ENCODE measurements at places on chromosomes 1 and 21.

DNA sequence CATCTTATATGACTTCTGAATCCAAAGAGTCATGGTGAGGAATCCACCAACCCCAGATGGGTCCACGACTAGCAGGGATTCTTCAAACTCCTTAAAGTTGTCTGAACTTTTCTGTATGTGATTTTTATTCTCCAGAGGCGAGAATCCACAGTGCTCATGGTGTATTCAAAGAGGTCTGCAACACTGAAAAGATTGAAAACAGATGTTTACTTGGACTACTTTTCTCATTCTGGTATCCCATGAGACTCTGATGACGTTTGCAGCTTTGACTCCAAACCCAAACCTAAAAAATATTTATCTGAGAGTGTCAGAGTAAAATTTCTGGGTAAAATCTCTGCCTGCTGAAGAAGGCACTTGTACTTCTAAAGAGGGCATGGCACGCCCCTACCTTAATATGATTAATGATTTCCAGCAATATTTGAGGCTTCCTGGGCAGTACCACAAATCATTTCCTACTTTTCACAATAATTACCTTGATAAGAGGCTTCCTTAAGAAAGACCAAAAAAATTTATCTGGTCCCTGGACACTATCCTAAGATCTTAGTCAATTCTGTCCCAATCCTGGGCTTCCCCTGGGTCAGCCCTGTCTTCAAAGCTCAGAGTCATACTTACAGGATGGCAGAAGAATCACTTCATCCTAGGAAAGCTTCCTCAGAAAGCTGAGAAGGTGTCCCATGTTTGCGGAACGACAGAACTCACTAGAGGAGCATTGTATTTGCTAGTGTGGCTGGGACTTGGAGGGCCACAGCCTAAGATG, 76.5 kb upstream of the MAP10 start:
- no peak for DNase-seq

DNA sequence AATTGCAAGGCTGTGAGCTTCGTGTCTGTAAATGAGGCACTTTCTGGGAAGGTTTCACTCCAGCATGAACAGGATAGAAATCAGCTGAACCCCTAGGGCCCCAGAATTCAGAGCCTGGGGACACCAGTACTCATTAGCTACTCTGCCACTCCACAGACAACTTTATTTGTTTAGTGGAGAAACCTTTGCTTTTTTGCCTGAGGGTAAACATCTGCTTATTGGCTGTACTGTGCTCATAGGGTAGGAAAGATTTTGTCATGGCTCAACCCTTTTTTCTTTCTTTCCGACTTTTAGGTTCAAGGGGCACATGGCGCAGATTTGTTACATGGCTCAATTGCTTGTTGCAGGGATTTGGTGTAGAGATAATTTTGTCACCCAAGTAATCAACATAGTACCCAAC, 138.4 kb upstream of the BACE2 start:
- DNase-seq = no peak

DNA sequence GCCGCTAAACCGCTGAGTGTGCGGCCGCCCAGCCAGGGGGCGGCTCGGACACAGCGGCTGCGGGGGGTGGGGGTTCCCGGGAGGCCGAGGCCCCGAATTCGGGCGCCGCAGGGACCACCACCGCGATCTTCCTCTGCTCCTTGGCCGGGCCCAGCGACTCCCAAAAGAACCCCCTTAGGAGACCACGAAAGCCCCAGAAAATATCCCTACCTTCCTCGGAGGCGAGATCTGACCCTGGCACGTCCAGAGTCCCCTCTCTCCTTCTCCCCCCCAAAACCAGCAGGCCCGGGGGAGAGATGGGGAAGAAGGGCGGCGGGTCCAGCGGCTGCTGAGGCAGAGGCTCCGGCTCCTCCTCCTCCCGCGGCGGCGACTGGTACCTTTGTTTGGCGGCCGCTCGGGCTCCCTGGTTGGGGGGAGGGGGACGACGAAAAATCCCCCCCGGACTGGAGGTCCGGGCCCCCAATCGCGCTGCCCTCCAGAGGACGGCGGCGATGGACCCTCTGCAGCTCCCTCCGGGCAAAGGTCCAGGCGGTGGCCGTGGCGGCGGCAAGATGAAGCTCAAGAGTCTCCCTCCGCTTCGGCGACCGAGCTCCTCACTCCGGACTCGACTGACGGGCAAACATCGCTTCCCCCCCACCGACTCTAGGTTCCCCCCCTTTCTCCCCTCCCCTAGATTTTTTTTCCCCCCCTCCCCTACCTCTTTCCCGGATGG, at the start of gene ARID4B:
Gene ARID4B (minus strand): TSS at position 621 of the 712 bp plus-strand sequence. CDS start 1,260 bp downstream, outside the sequence.
- DNase-seq = peak; percentile 36

DNA sequence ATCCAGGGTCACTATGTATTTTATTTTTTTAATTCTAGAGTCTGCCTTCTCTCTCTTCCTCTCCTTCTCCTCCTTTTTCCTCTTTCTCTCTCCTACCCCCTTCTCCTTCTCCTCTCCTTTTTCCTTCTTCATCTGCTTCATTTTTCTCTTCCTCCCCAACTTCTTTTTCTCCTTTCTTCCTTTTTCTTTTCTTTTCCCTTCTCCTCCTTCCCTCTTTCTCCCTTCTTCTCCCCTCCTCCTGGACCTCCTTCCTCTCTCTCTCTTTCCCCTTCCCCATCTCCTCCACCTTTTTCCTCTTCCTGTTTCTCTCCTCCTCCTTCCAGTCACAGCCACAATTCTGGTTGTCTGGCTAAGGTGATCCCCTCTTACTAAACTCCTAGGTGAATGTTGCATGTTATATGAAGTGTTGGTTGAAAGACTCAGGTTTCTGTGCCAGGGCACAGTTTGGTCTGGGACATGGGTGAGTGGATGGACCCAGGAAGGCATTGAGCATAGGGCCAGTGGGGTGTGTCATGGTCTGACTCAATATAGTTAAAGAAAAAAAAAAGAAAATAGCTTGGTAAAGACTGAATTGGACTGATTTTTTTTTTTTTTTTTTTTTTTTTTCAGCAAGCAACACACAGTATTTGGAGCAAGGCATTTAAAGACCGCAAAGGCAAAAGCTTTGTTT, 266.9 kb downstream of the TGFB2 start:
- no peak for DNase-seq

DNA sequence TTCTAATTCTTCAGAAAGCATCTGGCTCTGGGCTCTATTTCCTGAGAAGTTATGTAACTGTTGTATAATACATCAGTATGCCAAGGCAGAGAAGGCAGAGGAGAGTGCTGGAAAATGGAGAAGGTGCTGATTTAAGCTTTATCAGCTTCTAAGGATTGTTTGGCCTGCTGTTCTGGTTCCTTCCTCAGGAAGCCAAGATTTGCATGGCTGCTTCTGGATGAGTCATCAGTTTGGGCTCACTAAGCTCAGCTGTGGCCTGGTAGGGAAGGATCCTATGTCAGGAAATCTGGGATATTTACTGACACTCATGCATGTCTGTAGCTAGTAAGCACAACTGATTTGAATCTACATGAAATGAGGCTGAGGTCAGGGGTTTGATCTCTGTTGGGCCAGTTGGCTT, 73.2 kb upstream of the ADGRL4 start:
- DNase-seq = no peak

GRCh38 chr1:78501203-78501602, 10.4 kb downstream of the PTGFR start:
- DNase-seq = no peak

DNA sequence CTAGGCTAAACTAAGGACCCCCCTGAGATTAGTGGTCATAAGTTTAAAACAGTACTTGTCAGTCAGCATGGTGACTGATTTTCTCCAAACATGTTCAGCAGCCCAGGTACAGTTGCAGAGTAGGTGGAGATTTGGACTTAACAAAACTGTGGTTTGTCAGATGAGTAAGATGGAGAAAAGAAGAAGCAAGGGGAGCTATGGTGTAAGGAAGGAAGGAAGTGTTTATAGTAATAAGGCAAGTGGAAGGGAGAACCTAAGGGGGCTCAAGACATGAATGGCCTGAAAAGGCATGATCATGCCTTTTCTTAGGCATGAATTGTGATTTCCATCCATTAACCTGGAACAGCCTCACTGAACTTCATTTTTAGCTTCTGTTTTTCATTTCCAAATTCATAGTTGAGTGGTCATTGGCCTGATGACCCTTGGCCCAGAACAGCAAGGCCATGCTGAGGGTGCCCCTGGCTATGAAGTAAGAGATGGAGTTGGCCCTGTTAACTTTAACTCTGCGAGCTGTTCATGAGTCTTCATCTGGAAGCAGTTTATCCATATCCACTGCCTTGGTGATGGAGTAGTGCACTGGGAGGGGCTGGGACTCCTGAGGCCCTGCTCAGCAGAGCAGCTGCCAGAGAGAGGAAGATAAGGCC, 60.7 kb downstream of the LRRC8D start:
- DNase-seq = no peak

DNA sequence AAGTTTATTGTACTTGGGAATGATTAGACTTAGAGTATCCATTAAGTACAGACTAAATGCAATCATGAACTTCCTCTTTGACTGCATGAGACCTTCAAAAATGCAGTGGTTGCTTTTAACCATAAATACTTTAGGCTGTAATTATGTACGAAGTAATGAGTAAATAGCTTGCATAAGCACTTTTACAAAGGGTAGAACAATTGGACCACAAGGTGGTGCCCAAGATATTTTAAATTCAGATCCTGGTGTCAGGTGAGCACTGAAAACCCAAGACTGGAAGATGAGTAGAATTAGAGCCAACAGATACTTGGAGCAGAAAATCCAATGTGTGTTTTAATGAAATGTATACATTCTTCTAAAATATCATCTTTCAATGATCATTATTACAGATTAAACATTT, 43.4 kb upstream of the RHOU start:
- no peak for DNase-seq

GRCh38 chr1:170935231-170935630, at the start of gene MROH9:
MROH9 (plus strand) TSS chr1:170935534; CDS start chr1:170945557, 10,023 bp downstream.
- DNase-seq = no peak

DNA sequence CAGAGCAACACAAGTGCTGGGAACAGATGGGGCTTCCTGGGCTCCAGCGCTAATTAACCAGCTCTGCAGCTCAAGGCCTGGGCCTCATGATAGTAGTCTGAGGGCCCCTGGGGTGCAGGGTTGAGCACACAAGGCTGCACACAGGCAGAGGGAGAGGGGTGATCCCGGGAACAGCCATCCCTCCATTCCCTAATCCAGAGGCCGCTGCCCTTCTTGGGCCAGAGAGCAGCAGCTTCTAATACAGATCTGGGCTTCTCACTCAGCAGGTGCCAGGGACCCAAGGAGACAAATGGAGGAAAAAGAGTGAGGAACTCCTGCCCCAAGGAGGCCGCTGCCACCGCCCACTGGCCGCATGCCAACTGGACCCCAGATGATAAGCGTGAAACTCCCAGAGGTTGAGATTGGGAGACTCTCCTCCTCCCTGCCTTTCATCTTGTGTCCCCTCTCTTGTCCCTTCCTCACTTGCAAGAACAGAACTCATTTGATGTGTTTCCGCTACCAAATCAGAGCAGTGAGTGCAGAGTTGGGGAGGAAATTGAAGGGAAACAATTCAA, 58.0 kb upstream of the IFNAR2 start:
- no peak for DNase-seq

DNA sequence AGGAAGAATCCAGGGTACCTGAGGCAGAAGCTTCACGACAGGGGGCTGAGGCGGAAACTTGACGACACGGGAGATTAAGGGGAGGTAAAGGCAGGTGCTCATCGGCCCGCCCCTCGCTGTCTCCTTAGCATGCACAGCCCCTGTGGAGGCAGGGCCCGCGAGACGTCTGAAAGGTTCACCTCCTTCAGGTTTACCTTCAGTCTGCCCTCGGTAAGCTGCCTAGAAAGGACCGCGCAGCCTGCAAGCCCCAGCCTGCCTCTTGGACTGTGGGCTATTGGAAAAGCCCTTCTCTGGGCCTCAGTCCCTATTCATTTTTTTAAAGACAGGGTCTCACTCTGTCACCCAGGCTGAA, 28.5 kb downstream of the KNCN start:
- no peak for DNase-seq

- DNase-seq = no peak
These were observed 569 bp downstream of the KHDC4 start for GRCh38 chr1:155933591-155934096.

DNA sequence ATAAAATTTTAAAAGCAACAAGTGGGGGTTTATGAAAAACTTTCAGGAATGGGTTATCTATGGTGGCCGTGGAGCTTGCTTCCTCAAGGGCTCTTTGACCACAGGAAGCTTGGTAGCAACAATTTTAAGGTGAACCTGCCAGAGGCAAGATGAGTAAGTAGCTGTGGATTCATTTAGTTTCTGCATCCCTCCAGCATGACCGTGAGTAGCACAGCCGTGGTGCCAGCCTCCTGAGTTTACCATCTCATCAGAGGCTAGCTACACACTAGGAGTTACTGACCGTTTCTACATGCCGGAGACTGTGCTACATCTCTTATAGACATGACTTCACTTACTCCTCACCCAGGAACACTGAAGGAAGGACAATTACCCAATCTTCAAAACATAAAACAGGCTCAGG, 30.1 kb upstream of the PLEKHG5 start:
- no peak for DNase-seq

GRCh38 chr1:43464681-43465504, 11.2 kb upstream of the HYI start:
- no peak for DNase-seq

DNA sequence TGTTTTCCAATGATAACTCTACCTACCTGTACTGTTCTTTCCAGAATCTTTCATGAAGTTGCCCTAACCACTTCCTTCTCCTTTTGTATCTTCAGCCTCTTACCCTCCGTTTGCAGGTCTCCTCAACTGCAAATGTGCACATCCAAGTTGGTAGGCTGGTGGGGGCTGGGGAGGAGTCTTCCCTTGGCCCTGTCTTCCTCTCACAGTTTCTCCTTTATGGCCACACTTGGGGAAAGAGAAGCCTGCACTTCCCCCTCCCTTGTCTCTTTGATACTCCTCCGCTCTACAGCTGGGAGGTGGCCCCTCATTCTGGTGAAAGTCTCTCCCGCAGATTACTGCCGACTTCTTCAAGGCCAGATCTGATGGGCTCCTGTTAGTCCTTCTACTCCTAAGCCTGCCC, 26.9 kb upstream of the GPR88 start:
- DNase-seq = no peak

- DNase-seq = no peak
These were observed 120.0 kb downstream of the PCBP3 start for GRCh38 chr21:45763506-45763905.

GRCh38 chr21:27192281-27192949, 225.5 kb upstream of the ADAMTS5 start:
- no peak for DNase-seq

GRCh38 chr1:211017075-211017718, 116.8 kb downstream of the KCNH1 start:
- no peak for DNase-seq

- no peak for DNase-seq
These were observed 253.7 kb downstream of the CACNA1E start for GRCh38 chr1:181737056-181737455.

GRCh38 chr21:34792504-34793089, 123.8 kb downstream of the CLIC6 start:
- DNase-seq = no peak

GRCh38 chr1:100969327-100969726, 56.3 kb downstream of the DPH5 start:
- no peak for DNase-seq
